ENCODE measurements at places on chromosomes 1 and 21. TPM values are rescaled to one million over a fixed set of nuclear protein-coding genes. Genes with fewer than 3 reads are reported as not detected.

The PDE9A gene
- polyA plus RNA-seq: 0.26 TPM

GRCh38 chr1:33927721-33928120, 63.8 kb downstream of the HMGB4 start:
- no peak for DNase-seq

DNA sequence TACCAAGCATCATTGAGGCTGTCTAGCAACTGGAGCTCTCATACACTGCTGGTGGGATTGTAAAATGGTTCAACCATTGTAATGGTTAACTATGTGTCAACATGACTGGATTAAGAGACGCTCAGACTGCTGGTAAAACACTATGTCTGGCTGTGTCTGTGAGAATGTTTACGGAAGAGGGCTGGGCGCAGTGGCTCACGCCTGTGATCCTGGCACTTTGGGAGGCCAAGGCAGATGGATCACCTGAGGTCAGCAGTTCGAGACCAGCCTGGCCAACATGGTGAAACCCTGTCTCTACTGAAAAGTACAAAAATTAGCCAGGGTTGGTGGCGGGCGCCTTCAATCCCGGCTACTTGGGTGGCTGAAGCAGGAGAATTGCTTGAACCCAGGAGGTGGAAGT, 4.8 kb upstream of the FCRLA start:
- DNase-seq: no peak

DNA sequence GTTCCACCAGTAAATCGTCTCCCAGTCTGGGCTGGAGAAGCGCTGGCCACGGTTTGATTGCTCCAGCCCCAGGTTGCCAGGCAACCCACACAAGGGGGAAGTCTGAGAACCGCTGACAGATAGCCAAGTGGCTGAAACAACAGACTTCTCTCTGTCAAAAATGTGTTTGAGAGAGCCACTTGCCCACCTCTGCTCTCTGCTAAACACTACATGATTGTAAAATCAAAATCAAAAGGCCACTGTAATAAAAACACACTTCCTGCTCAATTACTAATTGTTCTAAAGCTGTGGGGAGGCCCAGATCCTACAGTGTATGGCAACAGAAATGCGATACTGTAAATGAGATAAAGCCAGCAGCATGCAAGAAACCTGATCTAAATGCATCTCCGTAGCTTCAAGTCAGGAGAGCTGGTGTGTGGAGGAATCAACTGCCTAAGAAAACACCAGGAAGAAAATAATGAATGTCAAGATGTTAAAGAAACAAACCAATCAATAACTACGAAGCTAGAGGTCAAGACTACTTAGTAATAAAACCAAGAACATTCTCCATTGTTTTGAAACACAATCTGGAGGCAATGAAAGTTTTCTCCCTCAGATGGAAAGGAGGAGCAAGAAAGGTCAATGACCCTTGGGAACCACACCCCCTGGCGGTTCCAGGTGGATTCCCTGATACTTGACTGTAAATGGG, 121.2 kb downstream of the SLC45A1 start:
- peak; percentile 68 for DNase-seq

GRCh38 chr1:59409549-59409948, 112.7 kb downstream of the FGGY start:
- no peak for DNase-seq

DNA sequence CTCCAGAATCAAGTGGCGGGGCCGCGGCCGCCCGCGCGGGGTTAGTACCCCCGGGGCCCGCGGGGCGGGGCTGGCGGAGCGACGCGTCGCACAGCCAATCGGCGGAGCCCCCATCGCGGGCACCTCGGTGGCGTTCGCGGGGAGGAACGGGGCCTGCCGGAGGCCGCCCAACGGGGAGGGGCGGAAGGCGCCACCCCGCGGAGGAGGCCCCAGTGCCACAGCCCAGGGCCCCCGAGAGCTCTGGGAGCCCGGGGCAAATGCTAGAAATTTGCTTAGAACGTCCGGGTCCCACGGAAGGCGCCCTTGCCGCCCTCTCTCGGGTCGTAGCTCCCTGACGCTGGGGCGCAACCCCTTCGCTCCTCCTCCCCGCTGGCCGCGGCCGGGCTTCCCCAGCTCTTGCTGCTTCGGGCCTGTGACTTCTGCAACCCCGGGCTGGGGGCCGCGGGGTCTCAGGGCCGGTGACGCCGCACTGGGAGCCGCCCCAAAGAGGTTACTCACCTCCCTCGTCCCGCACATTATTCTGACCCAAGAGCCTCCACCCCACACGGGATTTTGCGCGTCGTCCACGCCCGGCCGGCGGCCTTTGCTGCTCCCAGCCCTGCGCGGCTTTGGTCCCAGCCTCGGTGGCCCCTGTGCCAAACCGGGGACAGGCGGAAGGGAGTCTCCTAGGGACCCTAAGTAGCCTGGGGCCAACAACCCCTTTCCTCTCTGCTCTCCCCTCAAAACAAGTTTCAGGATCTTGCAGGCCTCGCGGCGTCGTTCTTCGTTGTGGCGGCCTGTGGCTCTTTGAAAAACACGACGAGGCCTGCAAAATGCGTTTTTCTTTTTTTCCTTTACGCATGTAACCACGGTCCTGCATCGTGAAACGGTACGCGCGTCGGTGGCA, at the start of gene RUNX3:
Gene RUNX3 (minus strand): TSS at position 17 of the 886 bp plus-strand sequence. CDS start 408 bp downstream, outside the sequence.
- peak; percentile 96 for DNase-seq

- DNase-seq: no peak
These were observed 30.5 kb downstream of the SIM2 start for GRCh38 chr21:36729310-36729970.

DNA sequence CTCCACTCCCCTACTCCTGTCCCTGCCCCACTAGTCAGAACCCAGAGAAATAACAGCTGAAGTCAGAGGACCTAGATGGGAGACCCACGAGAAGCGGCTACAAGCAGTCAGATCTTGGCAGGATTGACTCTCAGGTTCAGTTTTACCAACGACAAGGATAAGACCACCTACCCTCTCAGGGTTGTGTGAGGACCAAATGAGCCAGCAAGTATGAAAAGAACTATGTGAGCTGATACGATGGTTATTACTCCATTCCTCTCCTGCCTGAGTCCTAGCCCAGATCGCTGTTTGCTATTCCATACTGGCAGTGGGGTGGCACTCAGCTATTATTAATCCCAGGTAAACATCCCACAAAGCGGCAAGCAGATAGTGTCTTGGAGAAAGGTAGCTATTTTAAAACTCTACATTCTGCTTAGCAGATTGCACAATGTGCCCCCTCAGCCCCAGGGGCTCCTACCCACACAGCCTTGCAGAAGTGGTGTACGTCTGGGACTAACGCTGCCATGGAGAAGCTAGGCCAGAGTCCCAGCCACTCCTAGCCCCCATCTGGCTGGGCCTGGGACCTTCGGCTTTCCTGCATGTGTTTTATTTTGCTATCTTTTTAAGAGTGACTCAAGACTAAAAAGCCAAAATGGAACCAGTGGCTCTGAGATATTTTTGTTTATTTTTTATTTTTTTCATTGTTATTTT, 58.9 kb downstream of the CD46 start:
- no peak for DNase-seq

- no peak for DNase-seq
These were observed 50.2 kb downstream of the FAM163A start for GRCh38 chr1:179793281-179793680.

The CCDC185 gene
- polyA plus RNA-seq: not detected

DNA sequence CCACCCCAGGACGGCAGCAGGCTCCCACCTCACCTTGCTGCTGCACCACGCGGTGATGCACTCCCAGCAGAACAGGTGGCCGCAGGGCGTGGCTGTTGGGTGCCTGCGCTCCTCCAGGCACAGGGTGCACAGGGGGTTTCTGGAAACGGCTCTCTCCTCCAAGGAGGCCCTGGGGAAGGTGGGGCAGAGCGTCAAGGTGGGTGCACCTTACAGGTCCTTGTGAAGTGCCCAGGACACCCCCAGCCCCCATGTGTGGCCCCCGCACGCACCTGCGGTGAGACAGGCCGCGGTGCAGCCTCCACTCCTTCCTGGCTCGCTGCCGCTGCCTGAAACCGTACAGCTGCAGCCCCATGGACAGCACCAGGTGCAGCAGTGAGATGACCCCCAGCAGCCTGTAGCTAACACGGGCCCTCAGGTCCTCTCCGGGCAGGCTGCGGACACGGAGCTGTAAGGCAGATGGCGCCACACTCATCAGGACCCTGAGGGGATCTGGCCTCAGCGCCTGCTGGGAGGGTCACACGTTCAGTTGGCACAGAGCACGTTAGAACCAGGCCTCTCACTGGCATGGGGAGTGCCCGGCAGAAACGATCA, 5.8 kb downstream of the PEX10 start:
- no peak for DNase-seq

Data from naive B cell (primary cell).